ENCODE measurements at places on chromosomes 1 and 21. TPM values are rescaled to one million over a fixed set of nuclear protein-coding genes. Genes with fewer than 3 reads are reported as not detected.
A peak's percentile ranks its signal among the peaks of the same experiment; 100 is the strongest.

Gene FAM72B
- total RNA-seq: 48.4 TPM

Gene PRRX1
- 0.19 TPM for total RNA-seq

Gene LDLRAD1
- not detected for total RNA-seq

Gene HUNK
- 4.7 TPM for total RNA-seq

Gene RPL5
- total RNA-seq: 3,732 TPM

Gene RNU1-1
- total RNA-seq: under 0.01 TPM

Gene FAM20B
- total RNA-seq: 33.8 TPM

Gene TNFRSF9
- not detected for total RNA-seq

Gene MIXL1
- total RNA-seq: 0.31 TPM

Gene B4GALT3
- total RNA-seq: 9.5 TPM

Gene TMEM52
- total RNA-seq: 7.4 TPM

Gene FAM78B
- 0.43 TPM for total RNA-seq

DNA sequence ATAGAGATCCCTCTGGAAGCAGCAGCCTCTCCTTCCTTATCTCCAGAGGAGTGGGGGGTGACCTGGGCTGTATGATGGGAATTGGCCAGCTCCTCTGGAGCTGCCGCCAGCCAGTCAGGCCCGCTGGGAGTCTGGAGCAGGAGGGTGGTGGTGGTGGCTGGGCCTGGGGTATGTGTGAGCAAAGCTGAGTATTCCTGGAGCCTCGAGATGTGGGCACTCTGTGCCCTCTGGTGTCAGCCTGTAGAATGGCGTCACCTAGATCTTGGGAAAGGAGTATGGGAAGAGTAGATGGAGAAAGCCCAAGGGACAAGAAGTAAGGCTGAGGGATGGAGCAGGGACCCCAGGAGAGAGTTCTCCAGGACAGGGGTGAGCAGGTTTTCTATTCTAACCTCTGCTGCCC, 16.0 kb downstream of the VANGL2 start:
- peaks cover 33% of the 10 kb centered on the region for H3K4me1 ChIP-seq
- DNase-seq: peak; percentile 63
- H3K27me3 ChIP-seq: no peaks in the 10 kb centered on the region

GRCh38 chr1:109468061-109468460, 1.7 kb downstream of the SYPL2 start:
- no peak for DNase-seq
- H3K36me3 ChIP-seq: no peaks in the 10 kb centered on the region
- H3K4me3 ChIP-seq: no peak overlapping the region

DNA sequence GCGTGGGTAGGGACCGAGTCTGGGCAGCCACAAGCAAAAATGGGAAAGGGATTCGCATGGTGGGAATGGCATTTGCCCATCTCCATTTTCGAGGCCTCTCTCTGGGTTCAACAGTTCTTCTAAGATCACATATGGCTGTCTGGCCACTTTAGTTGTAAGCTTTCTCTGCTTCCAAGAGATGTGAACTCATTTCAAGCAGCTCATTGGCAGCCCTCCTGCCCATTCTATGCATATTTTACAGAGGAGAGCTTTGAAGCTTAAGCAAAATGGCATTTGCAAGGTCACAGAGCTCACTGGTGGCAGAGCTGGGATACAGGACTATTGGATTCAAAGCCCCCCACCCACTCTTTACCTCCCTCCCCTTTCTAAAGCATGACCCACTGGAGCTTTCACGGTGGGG, 93.7 kb downstream of the HHIPL2 start:
- H3K27ac ChIP-seq: no peak overlapping the region
- H3K36me3 ChIP-seq: no peaks in the 10 kb centered on the region
- no peak overlapping the region for H3K4me3 ChIP-seq
- no peak for DNase-seq

- no peak overlapping the region for H3K4me3 ChIP-seq
- H3K27ac ChIP-seq: no peak overlapping the region
- DNase-seq: no peak
- H3K36me3 ChIP-seq: no peaks in the 10 kb centered on the region
These were observed 74.1 kb upstream of the PLXNA2 start for GRCh38 chr1:208318150-208318734.

- H3K4me3 ChIP-seq: no peak overlapping the region
- DNase-seq: no peak
- no peak overlapping the region for H3K27ac ChIP-seq
- no peaks in the 10 kb centered on the region for H3K36me3 ChIP-seq
- H3K27me3 ChIP-seq: no peaks in the 10 kb centered on the region
These were observed 182.7 kb downstream of the KCNH1 start for GRCh38 chr1:210951279-210951678.

DNA sequence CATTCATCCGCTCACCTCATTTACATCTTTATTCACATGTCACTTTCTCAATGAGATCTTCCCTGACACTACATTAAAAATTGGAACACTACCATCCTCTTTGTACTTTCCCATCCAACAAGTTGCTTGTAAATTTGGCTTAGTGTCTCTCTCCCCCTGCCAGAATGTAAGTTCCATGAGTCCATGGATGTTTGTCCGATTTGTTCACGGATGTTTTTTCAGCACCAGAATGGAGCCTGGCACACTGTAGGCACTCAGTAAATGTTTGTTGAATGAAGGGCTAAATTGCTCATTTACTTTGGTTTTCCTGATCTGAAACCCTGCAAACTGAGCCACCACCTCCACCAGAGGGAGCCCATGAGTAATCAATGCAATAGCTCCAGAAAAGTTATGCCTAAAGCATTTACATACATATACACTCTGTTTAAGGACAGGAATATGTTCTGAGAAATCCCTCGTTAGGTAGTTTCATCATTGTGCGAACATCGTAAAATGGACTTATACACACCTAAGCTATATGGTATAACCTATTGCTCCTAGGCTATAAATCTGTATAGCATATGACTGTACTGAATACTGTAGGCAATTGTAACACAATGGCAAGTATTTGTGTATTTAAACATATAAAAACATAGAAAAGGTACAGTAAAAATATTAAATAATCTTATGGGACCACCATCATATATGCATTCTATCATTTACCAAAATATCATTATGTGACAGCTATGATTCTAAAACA, 2.8 kb upstream of the EYA3 start:
- H3K36me3 ChIP-seq: no peaks in the 10 kb centered on the region
- no peaks in the 10 kb centered on the region for H3K27me3 ChIP-seq

DNA sequence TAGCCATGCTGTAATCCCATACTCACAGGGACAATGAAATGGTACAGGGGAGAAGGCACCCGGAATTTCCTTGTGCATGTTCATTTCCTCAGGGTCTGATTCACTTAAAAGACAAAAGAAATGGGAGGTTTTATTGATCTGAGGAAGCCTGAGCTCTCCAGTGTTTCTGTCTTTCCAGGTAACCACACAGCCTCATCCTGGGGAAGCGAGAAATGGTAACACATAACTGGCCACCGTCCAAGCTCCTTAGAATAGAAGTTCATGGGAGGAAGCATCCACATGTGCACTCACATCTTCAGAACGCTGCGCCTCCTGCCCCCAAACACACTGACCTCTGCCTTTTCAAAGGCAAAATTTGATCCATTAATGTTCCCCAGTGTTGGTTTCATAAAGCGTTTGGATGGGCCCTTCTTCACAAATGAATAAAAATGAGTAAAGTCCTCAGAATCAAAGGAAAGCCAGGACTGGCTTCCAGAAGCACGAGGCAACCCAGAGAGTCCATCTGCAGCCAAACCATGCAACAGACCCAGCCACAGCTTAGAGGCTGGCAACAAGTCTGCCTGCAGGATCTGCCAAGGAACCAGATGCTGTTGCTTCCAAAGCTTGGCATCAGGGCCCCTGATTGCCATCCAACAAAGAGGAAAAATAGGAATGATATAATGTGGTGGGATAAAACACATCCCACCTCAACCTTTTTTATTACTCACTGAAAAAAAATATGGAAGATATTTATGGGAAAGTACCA, 120.3 kb downstream of the ZBTB18 start:
- H3K4me3 ChIP-seq: no peak overlapping the region
- no peak for DNase-seq
- no peaks in the 10 kb centered on the region for H3K36me3 ChIP-seq
- peaks cover 13% of the 10 kb centered on the region for H3K4me1 ChIP-seq

- peak overlapping the region; percentile 45 for H3K4me3 ChIP-seq
- H3K4me1 ChIP-seq: peaks cover 19% of the 10 kb centered on the region
- no peaks in the 10 kb centered on the region for H3K36me3 ChIP-seq
- peak; percentile 81 for DNase-seq
These were observed 1.2 kb downstream of the SAMD11 start for GRCh38 chr1:924656-925560.

DNA sequence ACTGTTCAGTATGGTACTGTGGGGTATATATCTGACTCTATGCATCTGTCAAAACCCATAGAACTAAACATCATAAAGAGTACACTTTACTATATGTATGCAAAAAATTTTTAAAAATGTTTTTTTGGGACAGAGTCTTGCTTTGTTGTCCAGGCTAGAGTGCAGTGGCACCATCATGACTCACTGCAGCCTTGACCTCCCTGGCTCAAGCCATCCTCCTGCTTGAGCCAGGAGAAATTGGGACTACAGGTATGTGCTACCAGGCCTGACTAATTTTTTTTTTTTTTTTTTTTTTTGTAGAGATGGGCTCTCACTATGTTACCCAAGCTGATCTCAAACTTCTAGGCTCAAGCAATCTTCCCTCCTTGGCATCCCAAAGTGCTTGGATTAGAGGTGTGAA, 11.5 kb downstream of the TRIT1 start:
- DNase-seq: no peak
- no peak overlapping the region for H3K4me3 ChIP-seq
- H3K4me1 ChIP-seq: no peaks in the 10 kb centered on the region
- no peaks in the 10 kb centered on the region for H3K27me3 ChIP-seq

DNA sequence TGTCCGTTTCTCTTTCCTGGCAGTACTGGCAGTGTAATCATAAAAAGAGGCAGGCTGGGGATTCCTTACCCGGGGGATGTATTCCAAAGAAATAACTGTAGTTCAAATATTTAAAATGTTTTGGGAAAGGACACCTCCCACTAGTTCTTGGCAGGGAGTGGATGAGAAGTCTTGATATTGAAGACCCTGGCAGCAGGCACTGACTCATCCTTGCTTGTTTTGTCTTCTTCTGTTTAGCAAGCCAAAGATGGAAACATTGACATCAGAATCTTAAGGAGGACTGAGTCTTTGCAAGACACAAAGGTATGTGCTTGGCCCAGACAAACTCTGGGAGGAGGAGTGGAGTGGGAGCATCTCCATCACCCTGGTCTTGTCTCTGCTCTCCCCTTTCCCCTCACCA, 639 bp downstream of the IL20 start:
- DNase-seq: no peak
- no peaks in the 10 kb centered on the region for H3K36me3 ChIP-seq
- H3K27ac ChIP-seq: no peak overlapping the region
- H3K27me3 ChIP-seq: no peaks in the 10 kb centered on the region
- H3K4me3 ChIP-seq: no peak overlapping the region
- no peaks in the 10 kb centered on the region for H3K4me1 ChIP-seq

GRCh38 chr1:197725044-197725443, 50.2 kb downstream of the DENND1B start:
- H3K4me1 ChIP-seq: peaks cover 12% of the 10 kb centered on the region
- peak; percentile 23 for DNase-seq
- H3K27me3 ChIP-seq: no peaks in the 10 kb centered on the region

Measured in neural progenitor cell (in vitro differentiated cells).